ENCODE measurements at places on chromosomes 12 and 14.

GRCh38 chr12:108583991-108584390, 13.9 kb downstream of the TMEM119 start:
- DNase-seq, result no peak

GRCh38 chr14:49754570-49755097, 13.3 kb upstream of the KLHDC2 start:
- DNase-seq, result no peak

- DNase-seq, result peak; percentile 46
These were observed 50.9 kb upstream of the VASH1 start for GRCh38 chr14:76710056-76711010.

GRCh38 chr12:91951571-91951970, 194.1 kb downstream of the BTG1 start:
- DNase-seq, result no peak

DNA sequence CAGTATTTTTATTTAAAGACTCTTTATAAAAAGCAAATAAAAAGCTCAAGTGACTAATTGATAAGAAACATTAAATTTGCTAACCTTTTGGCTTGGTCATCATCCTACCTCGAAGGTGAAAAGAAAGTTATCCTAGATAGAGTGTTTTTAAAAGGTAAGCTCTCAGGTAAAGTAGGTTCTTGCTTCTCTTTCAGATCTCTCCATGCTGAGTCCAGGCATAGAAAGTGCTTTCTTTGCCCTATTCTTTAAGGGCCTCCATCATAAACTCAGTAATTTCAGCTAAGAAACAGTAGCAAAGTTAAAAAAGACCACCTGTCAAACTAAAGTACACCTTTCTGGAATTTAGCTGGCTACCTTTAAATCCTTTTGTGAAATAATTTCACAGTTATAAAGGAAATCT, 20.6 kb upstream of the ANHX start:
- DNase-seq, result no peak

DNA sequence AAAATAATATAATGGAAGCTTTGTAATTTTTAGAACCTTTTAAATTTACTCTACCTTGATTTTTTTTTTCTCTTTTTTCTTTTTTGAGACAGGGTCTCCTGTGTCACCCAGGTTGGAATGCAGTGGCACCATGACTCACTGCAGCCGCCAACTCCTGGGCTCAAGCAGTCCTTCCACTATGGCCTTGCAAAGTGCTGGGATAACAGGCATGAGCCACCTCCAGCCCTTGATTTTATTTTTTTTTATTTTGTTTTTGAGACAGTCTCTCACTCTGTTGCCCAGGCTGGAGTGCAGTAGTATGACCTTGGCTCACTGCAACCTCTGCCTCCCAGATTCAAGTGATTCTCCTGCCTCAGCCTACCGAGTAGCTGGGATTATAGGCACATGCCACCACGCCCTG, 65.3 kb upstream of the TRAF3 start:
- DNase-seq, result no peak

DNA sequence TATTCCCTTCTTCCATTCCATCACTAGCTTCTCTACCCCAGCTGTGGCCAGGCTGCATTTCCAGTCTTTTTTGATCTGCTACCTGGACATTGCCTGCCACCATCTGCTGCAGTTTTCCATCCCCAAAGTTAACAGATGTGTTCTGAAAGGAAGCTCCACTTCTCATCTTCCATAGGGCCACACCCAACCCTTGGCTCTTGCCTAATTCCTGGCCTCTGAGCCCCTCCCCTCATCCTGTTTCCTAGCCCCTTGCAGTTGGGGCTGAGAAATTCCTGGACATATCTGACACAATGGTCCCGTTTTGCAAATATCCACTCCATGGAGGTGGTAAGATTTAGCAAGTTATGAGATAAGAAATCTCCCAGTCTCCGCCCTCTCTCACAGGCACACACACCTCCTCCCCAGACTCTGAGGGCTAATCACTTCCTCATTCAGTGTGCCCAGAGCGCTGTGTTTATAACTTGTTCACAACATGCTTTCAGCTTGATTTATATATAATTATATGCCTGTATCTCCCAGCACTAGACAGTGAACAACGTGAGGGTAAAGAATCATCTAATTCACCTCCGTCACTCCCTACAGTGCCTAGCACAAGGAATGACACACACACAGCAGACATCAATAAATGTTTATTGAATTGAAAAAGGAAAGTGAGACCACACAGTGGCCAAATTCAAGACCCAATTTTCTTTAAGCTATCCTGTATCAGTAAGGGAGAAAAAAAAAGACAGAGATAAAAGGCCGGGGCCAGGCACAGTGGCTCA, 13.4 kb downstream of the SMUG1 start:
- DNase-seq, result no peak

GRCh38 chr12:25236190-25236589, 14.5 kb downstream of the KRAS start:
- DNase-seq, result no peak

DNA sequence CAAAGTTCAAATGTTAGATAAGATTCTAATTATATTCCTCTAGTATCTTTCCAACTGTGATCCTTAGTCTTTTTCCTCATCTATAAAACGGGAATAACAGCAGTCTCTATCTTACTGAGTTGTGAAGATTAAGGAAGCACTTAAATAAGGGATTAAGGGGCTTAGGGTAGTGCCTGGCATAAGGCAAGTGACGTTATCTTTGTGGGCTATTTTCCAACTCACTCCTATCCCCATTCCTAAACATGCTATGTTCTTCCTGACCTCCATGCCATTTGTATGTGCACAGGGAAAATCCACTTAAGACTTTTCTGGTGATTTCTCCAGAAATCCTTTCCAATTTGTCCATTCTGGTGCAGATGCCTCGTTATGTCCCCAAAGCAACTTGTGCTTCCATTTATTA, 33.3 kb downstream of the SUPT16H start:
- DNase-seq, result no peak

- peak; percentile 55 for DNase-seq
These were observed 350.8 kb upstream of the STXBP6 start for GRCh38 chr14:25400607-25401206.

- DNase-seq, result no peak
These were observed 47.4 kb upstream of the POC1B start for GRCh38 chr12:89573051-89573810.

DNA sequence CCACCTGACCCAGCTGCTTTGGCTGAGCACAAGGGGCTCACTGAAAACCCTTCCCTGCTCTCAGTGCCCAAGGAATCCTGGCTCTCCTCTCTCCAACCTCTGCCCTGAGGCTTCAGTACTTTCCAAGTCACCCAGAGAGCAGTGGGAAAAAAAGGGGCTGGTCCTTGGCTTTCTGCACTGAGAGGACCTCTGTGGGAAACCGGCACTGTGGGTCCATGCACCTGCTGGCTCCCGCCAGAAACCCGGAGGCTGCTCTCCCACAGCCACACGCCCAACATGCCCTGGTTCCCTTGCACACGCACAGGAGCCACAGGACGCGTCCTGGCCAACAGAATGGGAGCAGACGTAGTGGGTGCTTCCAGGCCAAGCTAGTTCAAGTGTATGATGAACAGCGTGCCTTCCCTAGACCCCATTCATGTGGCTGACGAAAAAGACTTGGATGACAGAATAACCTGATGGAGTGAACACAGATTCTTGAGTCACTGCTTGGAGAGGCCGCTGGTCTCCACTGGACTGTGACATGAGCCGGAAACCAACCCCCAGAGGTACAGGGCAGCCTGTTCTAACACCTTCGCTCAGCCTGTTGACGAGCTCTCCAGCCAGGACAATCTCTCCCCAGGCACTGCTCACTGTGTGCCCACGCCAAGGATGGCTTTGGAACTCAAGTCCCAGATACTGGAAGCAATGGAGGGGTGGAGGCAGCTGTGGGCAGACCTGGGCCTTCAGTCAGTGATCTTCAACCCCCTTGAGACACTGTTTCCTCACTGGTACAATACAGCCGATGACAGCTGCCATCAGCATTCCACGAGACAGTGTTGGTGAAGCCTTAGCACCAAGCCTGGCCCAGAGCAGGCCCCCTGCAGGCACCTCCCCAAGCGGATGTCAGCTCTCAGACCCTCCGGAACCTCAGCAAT, 87.7 kb downstream of the ITPK1 start:
- DNase-seq, result no peak

DNA sequence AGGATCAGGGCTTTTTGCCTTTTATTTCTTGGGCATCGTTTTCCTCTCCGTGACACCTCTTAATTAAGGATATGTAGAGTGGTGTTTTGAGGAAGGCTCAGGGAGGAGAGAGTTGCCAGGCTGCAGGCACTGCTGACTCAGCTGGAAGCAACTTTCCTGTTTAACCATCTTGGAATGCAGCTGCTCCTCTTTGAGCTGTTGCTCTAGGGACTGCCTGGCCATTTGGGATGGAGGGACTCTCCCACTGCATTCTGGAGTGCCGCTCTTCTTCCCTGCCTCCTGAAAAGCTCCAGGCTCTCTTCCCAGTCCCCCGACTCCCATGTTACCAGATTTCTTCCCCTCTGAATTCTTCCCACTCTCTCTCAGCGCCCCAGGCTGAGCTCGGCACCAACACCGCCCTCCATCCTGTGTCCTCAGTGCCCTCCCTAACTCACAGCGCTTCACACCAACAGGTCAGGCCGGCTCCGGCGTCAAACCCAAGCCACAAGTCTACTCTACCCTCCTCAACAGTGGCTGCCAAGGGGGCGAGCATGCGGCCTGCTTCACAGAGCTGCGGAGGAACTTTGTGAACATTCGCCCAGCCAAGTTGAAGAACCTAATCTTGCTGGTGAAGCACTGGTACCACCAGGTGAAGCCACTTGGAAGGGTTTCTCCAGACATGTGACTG, 5.9 kb downstream of the OAS3 start:
- DNase-seq, result no peak

DNA sequence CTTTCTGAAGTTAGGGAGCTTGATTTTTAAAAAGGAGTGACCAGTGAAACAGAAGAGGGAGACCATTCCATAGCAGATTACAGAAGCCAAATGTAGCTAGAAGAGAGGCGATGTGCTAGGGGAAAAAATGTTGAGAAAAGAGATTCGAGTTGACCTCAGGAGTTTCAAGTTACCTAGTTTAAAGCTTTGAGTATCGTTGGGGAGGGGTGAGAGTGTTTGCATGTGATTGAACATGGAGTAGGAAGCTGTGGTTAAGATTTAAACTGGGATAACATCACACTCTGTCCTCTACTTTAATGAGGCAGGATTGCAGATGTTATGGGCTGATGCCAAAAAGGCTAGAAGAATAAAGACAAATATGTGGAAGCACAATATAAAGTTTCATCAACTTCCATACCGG, 3.7 kb downstream of the LETMD1 start:
- no peak for DNase-seq

GRCh38 chr12:22588817-22589216, 36.2 kb upstream of the ETNK1 start:
- DNase-seq, result no peak

- no peak for DNase-seq
These were observed 44.0 kb upstream of the PLBD1 start for GRCh38 chr12:14611640-14612203.

DNA sequence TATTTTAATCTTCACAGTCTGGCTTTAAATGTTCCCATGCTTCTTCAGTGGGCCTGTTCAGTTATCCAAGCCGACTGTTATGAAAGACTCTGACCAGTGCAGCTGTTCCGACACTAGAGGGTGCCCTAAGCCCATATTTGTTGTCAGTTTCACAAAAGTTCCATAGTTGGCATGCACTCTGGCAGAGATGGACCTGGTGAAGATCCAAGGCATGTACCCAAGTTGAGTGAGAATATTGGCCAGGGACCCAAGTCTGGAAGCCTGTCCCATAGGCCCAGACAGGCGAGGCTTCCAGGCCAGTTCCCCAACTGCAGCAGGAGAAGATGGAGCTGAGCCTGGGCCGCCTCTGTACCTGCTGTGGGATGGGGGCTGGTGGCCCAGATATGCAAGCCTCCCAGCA, 27.4 kb upstream of the GUCY2C start:
- peak; percentile 9 for DNase-seq

DNA sequence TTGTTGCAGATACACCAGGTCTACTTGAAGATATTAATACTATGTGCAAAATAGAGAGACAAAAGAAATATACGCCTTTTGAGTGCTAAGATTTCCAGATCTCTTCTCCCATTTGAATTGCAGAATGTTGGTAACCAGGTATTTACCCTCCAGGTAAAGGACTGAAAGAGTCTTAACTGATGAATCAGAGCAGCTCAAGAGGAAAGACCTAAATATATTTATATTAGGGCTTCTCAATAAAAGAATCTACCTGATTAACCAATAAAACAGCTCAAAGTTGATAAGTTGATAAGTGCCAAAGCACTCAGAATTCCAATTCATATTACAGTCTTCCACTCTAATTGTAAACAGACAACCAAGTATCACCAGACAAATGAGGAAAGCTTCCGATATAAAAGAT, 59.2 kb downstream of the ZNF641 start:
- no peak for DNase-seq

GRCh38 chr14:37580146-37580545, 14.9 kb downstream of the FOXA1 start:
- no peak for DNase-seq

DNA sequence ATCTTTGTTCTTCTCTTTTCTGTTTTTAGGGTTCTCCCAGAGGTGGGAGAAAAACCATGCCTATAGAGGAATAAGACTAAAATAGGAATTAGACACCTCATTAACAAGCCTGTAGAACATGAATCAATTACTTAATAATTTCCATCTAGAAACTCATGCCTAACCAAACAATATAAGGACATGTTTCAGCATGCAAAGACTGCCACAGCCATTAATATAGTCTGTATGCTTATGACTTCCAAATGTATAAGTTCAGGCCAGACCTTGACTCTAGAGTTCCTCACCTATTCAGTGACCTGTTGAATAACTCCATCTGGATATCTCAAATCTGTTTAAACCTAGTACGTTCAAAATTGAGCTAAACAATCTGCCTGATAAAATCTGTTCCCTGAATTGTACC, 304.6 kb downstream of the BMP4 start:
- DNase-seq, result no peak

GRCh38 chr14:59576332-59577294, at the start of gene CCDC175:
Gene CCDC175 (minus strand): TSS chr14:59576812. CDS start chr14:59576775, 37 bp downstream.
- peak; percentile 88 for DNase-seq

GRCh38 chr14:88931321-88932110, 107.1 kb downstream of the TTC8 start:
- no peak for DNase-seq

DNA sequence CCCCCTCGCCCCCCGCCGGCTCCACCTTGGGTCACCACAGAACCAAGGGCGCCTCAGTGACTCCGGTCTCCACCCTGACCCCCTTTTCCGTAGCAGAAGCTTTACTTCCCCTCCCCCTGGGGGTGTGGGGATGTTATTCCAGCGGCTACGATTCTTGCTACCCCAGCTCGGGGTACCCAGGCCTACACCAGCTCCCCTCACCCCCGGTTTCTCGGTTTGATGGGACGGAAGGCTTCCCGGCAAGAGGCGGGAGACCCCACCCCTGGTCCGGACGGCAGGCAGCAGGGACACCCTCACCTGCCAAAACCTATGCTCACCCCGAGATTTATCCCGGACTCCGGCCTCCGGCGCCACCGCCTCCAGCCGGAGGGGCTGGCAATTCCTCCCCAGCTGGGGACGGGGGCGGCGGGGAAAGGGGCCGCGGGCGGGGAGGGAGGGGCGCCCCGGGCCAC, 619 bp downstream of the RAB15 start:
- no peak for DNase-seq

DNA sequence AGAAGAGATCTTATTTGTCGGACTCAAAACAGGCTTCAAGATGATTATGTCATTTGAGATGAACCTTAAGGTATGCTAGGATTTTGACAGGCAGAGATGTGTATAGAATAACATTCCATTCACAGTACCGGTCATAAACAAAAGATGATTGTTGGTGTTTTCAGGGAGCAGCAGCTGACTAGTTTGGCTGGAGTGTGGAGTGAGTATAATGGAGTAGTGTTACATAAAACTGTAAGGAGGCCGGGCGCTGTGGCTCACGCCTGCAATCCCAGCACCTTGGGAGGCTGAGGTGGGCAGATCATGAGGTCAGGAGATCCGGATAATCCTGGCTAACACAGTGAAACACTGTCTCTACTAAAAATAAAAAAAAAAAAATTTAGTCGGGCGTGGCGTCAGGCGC, 23.9 kb downstream of the SERPINA10 start:
- no peak for DNase-seq
